ENCODE measurements at places on chromosomes 3 and 15.

- no peak for DNase-seq
Measured at GRCh38 chr3:128714887-128715491, 11.0 kb upstream of the RAB7A start.

DNA sequence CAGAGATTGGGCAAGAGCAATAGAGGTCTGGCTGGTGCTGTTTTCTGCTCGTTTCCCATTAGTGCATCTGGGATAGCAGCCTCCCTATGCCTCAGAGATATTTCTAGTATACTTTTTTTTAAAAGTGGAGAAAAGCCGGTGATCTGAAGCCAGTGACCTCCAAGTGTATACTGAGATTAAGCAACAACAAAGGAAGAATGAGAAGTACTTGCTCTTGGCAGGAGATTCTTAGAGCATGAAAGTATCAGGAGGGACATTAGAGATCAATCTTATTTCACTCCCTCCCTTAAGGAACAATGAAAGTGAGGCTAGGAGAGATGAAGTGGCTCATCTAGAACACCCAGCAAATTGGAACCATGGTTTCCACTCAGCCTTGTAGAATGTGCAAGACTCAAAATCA lies 423.3 kb downstream of the SOX2 start:
- DNase-seq = no peak

- DNase-seq = no peak
Measured at GRCh38 chr3:186614266-186614596, 1.4 kb downstream of the AHSG start.

GRCh38 chr3:55013145-55013925 lies 85.5 kb upstream of the LRTM1 start:
- DNase-seq = no peak

GRCh38 chr15:25900431-25900830 lies 37.3 kb upstream of the ATP10A start:
- peak; percentile 45 for DNase-seq

Measured in muscle of back (tissue), 13 donors.